ENCODE measurements at places on chromosomes 4 and X.

- no peak for DNase-seq
- H3K4me3 ChIP-seq = no peak overlapping the region
- H3K27ac ChIP-seq = no peak overlapping the region
- H3K27me3 ChIP-seq = no peaks in the 10 kb centered on the region
- H3K4me1 ChIP-seq = peaks cover 7% of the 10 kb centered on the region
These were observed 17.0 kb upstream of the CCKAR start for GRCh38 chr4:26507286-26507685.

GRCh38 chrX:138519296-138519695 lies 192.2 kb downstream of the FGF13 start:
- H3K27ac ChIP-seq = no peak overlapping the region
- H3K36me3 ChIP-seq = no peaks in the 10 kb centered on the region
- no peak overlapping the region for H3K4me3 ChIP-seq
- H3K4me1 ChIP-seq = no peaks in the 10 kb centered on the region
- DNase-seq = no peak
- H3K27me3 ChIP-seq = no peaks in the 10 kb centered on the region

DNA sequence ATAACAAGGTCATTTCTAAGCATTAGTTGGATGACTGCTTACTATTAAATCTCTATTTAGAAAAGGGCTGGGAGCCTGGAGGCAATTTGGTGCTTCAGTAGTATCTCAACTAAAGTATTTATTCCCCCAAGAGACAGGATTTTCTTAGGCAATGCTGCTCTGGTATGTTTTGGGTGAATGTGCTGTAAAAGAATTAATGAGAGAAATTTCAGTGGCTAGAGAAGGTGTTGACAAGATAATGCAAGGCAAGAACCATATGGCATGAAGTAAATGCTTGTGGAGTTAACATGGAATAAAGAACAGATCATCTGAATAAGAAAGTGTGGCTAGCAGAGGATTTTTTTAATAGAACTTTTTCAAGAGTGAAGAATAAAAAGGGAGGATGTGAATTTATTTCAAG lies 3.9 kb downstream of the CYP2U1 start:
- DNase-seq = no peak
- H3K27me3 ChIP-seq = peaks cover 4% of the 10 kb centered on the region
- no peaks in the 10 kb centered on the region for H3K36me3 ChIP-seq
- peaks cover 8% of the 10 kb centered on the region for H3K4me1 ChIP-seq
- H3K4me3 ChIP-seq = no peak overlapping the region
- H3K27ac ChIP-seq = no peak overlapping the region

DNA sequence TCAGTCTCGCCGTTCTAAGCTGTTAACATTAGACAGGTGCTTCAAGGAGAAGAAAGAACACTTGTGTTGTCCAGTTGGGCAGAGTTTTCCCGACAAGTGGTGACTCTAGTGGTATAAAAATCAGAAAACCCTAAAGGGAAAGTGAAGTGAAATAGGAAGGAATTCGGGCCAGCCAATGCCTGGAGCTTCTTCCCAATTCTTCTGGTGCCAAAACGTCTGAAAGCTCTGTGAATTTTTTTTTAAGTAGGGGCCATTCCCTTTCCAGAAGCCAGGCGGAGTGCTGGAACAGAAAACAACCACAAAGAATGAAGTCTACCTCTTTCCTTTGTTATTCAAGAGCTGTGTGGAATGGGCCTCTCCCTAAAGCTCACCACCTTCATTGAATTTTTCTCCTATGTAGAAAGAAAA lies 43.1 kb upstream of the PPARGC1A start:
- peaks cover 8% of the 10 kb centered on the region for H3K4me1 ChIP-seq
- peak; percentile 60 for DNase-seq
- no peaks in the 10 kb centered on the region for H3K36me3 ChIP-seq
- no peaks in the 10 kb centered on the region for H3K27me3 ChIP-seq

DNA sequence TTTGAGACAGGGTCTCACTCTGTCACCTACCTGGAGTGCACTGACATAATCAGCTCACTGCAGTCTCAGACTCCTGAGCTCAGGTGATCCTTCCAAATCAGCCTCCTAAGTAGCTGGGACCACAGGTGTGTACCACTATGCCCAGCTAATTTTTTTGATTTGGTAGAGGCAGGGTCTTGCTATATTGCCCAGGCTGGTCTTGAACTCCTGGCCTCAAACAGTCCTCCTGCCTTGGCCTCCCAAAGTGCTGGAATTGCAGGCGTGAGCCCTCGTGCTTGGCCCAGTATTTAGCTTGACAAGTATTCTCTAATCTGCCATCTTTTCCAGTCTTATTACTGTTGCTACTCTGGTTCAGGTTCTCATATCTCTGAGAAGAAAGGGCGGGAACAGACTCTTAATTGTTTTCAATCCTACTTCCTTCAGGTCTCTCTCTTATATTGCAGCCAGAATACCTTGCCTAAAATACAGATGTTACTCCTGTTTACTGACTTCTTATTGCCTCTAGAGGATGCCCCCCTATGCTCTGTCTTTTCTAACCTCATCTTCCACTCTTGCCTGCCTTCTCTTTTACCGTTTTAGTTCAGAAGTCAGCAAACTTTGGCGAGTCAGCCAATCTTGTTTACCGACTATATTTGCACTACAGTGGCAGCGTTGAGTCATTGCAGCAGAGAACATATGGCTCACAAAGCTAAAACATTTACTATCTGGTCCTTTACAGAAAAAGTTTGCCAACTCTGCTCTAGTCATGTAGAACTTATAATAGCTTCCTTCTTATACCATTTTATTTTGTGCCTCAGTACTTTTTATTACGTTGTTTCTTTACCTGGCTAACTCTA lies 19.0 kb downstream of the MRPL1 start:
- H3K27ac ChIP-seq = no peak overlapping the region
- H3K4me1 ChIP-seq = peaks cover 3% of the 10 kb centered on the region
- no peaks in the 10 kb centered on the region for H3K27me3 ChIP-seq
- H3K4me3 ChIP-seq = no peak overlapping the region
- H3K36me3 ChIP-seq = peaks cover 6% of the 10 kb centered on the region
- no peak for DNase-seq

DNA sequence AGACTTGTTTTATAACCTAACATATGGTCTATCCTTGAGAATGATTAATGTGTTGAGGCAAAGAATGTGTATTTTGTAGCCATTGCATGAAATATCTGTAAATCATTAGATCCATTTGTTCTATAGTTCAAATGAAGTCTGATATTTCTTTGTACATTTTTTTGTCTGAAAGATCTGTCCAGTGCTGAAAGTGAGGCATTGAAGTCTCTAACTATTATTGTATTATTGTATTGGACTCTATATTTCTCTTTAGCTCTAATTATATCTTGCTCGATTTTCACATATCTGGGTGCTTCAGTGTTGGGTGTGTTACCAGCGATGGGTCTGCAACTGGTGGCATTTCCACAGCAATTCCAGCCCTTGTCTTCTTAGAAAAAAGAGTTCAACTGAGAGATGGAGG lies 76.0 kb downstream of the PBDC1 start:
- no peak overlapping the region for H3K4me3 ChIP-seq
- H3K27ac ChIP-seq = no peak overlapping the region
- H3K36me3 ChIP-seq = no peaks in the 10 kb centered on the region
- no peaks in the 10 kb centered on the region for H3K27me3 ChIP-seq
- no peaks in the 10 kb centered on the region for H3K4me1 ChIP-seq

GRCh38 chr4:113820108-113820507 lies 58.6 kb upstream of the CAMK2D start:
- no peaks in the 10 kb centered on the region for H3K4me1 ChIP-seq
- H3K27ac ChIP-seq = no peak overlapping the region
- no peaks in the 10 kb centered on the region for H3K27me3 ChIP-seq
- H3K4me3 ChIP-seq = no peak overlapping the region
- no peaks in the 10 kb centered on the region for H3K36me3 ChIP-seq

- no peak overlapping the region for H3K27ac ChIP-seq
- H3K4me1 ChIP-seq = no peaks in the 10 kb centered on the region
- H3K4me3 ChIP-seq = no peak overlapping the region
- peaks cover 6% of the 10 kb centered on the region for H3K36me3 ChIP-seq
- no peaks in the 10 kb centered on the region for H3K27me3 ChIP-seq
These were observed 5.9 kb downstream of the THAP9 start for GRCh38 chr4:82906469-82906868.

GRCh38 chrX:16695079-16695676 lies 17.3 kb downstream of the CTPS2 start:
- H3K36me3 ChIP-seq = peaks cover 18% of the 10 kb centered on the region
- peaks cover 3% of the 10 kb centered on the region for H3K4me1 ChIP-seq
- peak; percentile 77 for DNase-seq
- no peaks in the 10 kb centered on the region for H3K27me3 ChIP-seq
- H3K27ac ChIP-seq = no peak overlapping the region

DNA sequence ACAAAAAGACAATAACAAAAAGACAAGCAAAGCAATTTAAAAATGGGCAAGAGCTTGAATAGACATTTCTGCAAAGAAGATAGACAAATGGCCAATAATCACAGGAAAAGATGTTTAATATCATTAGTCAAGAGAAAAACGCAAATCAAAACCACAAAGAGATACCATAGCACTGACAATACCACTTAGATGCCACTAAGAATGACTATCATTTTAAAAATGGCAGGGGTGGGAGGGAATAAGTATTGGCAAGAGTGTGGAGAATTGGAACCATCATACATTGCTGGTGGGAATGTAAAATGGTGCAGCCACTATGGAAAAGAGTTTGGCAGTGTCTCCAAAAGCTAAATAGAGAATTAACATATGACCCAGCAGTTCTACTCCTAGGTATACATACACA lies 15.1 kb upstream of the EXOC1 start:
- no peaks in the 10 kb centered on the region for H3K27me3 ChIP-seq
- H3K4me3 ChIP-seq = no peak overlapping the region
- peak; percentile 22 for DNase-seq
- H3K4me1 ChIP-seq = no peaks in the 10 kb centered on the region

DNA sequence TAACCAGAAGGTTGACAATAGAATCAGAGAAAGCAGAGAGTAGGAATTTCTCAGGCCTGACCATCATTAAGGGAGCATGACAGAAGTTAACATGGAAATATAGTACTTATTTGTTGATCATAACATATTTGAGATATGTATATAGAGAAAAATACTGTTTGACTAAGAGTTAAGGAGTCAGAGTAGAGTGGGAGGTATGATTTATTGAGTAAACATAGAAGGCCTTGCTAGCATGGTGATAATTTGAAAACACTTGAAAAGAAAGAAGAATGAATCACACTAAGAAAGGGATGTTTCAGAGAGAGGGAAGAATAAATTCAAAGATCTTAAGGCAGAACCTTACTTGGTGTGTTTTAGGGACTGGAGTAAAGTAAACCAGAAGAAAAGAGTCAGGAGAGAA lies 437.2 kb upstream of the TECRL start:
- H3K27ac ChIP-seq = no peak overlapping the region
- H3K27me3 ChIP-seq = no peaks in the 10 kb centered on the region
- no peaks in the 10 kb centered on the region for H3K4me1 ChIP-seq
- DNase-seq = no peak
- no peak overlapping the region for H3K4me3 ChIP-seq

DNA sequence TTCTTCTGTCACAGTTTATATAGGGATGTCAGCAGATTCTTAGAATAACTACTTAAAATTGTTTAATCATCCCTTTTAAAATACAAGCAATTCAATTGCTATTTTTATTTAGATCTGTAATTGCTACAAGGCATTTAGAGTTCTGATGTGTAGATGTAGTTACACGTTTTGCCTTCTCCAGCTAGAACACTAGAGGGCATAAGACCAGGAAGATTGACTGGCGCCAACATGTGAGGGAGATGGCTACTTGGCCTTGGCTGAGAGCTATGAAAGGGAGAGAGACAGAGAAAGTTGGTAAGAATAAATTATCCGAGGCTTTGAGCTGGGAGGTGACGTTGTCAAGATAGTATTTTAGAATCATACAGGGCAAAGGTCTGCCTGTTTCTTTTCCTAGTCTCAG lies 563.7 kb upstream of the PRKX start:
- no peak overlapping the region for H3K4me3 ChIP-seq
- no peaks in the 10 kb centered on the region for H3K36me3 ChIP-seq
- DNase-seq = peak; percentile 18
- H3K27me3 ChIP-seq = no peaks in the 10 kb centered on the region
- H3K4me1 ChIP-seq = no peaks in the 10 kb centered on the region

DNA sequence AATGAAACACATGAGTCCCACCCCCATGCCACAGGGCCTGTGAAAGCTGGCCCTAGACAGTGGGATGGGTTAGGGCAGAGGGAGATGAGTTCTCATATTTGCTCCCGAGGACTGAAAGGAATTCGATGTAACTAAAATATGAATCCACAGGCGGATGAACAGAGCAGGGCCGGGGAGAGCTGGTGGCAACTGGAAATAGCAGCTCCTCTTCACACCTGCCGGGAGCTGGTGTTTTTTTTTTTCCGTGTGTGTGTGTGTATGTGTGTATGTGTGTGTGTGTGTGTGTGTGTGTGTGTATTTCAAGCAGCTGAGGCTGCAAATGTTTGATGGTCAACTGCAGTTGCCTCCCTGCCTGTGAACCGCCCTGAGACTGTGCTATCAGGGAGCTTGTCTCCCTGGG lies 115.1 kb upstream of the PSAPL1 start:
- no peak for DNase-seq
- no peaks in the 10 kb centered on the region for H3K27me3 ChIP-seq
- H3K27ac ChIP-seq = no peak overlapping the region
- no peaks in the 10 kb centered on the region for H3K4me1 ChIP-seq
- H3K36me3 ChIP-seq = no peaks in the 10 kb centered on the region

- H3K27me3 ChIP-seq = no peaks in the 10 kb centered on the region
- DNase-seq = no peak
- H3K4me3 ChIP-seq = no peak overlapping the region
- H3K4me1 ChIP-seq = peaks cover 14% of the 10 kb centered on the region
- peaks cover 7% of the 10 kb centered on the region for H3K36me3 ChIP-seq
These were observed 27.4 kb upstream of the IRAK1 start for GRCh38 chrX:154046940-154047610.

DNA sequence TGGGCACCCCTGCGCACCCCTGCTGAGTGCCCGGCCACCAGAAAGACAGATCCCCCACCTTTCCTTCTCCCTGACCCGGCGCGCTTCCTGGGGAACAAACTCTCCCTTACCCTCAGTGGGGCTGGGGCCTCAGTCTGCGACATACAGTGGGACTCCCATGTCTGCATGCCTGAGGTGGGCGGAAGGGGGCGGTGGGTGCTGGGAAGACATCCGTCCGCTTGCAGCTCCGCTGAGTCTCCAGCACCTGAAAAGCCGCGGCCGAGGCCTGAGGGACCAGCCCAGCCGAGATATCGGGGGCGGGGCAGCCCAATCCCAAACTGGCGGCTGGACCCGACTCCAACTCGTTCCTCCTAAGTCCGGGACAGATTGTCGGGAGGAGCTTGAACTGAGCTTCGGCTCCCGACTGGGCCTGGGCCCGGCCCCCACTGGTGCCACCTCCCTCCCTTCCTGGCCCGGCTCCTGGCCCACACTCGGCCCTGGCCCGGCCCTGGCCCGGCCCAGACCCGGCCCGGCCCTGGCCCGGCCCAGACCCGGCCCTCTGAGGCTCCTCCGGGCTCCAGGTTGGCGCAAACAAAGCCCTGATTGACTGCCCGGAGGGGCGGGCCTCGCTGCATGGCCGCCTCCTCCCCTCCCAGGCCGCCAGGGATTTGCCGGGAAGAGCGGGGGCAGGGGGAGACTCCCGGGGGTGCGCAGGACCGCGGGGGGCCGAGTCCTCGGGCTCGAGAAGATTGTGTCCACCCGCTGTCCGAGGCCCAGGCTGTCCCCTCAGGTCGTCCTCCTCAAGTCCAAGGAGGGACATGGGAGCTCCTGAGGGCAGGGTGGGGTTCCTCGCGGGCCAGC lies 877 bp upstream of the SLC16A2 start:
- H3K4me3 ChIP-seq = peak overlapping the region; percentile 72
- no peaks in the 10 kb centered on the region for H3K36me3 ChIP-seq
- peak overlapping the region; percentile 40 for H3K27ac ChIP-seq
- H3K27me3 ChIP-seq = no peaks in the 10 kb centered on the region
- peak; percentile 61 for DNase-seq

GRCh38 chr4:2809610-2810180 lies 16.8 kb downstream of the SH3BP2 start:
- H3K4me1 ChIP-seq = peaks cover 4% of the 10 kb centered on the region
- DNase-seq = no peak
- no peak overlapping the region for H3K27ac ChIP-seq
- no peaks in the 10 kb centered on the region for H3K36me3 ChIP-seq
- no peak overlapping the region for H3K4me3 ChIP-seq
- H3K27me3 ChIP-seq = no peaks in the 10 kb centered on the region

Measured in trophoblast cell (in vitro differentiated cells and primary cell).